ENCODE measurements at places on chromosomes 12 and 14. TPM values are rescaled to one million over a fixed set of nuclear protein-coding genes. Genes with fewer than 3 reads are reported as not detected.
A peak's percentile ranks its signal among the peaks of the same experiment; 100 is the strongest.

GRCh38 chr12:132582058-132582420, 28.3 kb downstream of the LRCOL1 start:
- ATAC-seq = peak; percentile 36

- peak; percentile 0 for ATAC-seq
Observed at GRCh38 chr14:50311337-50311971, 575 bp downstream of the L2HGDH start.

DNA sequence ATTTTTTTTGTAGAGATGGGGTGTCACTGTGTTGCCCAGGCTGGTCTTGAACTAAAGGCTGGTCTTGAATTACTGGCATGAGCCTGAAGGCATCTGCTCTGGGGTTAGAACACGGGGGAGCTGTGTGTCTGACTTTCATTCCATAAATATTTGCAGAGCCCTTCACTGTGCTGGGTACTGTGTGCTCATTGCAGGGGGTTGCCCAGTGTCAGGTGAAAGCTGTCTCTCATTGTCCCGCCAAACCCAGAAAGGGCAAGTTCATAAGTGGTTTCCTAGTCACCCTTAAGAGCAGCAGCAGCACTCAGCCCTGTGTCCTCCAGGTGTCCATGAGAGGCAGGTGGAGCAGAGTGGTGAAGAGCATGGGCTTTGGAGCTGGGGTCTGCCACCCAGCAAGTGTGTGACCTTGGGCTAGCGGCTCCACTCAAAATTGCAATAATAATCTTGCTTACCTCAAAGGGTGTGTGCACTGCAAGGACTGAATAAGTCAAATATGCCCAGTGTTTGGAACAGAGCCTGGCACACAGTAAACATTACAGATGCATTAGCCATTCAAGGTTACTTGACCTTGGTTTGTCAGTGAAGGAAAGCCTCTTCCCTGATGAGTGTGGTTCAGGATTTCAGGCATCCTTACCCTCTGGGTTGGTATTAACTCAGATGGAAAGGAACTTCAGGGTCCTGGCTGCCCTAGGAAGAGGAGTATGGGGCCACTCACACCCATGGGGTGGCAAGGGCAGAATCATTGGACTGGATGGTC, 4.4 kb upstream of the SMIM41 start:
- no peak for ATAC-seq

DNA sequence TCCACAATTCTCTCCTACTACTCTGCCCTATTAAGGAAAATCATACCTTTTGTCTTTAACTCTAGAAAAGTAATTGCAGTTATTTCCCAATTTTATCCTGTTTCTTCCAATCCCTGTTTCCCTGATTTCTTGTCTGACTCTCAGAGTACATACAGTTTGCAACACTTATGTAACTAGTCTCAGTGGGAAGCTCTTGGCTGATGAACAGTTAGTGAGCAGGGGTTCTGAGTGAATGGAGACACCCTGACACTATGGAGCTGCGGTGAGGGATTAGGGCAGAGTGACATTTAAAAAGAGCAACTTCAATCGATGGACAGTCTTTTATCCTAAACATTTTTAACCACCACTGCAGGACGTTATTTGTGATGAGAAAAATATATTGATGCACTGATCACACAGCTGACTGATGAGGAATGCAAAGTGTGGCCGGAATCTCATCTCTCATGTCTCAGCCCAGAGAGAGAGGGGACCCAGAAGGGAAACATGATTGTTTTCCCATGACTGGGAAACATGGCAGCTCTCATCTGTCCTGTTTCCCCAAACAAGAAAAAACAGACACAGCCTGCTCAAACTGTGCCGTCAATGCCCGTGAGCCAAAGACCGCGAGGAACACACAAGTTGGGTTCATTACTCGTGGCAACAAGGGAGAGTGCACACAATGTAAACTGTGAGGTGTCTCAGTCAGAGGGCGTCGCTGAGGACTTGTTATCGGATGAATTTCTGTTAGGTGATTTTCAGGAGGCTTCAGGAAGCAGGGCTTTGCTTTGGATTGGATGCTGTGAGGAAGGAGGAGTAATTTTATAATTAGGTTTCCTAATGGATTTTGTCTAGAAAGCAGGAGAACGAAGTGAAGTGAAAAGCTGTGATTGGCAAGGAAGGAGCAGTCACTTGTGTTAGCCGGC, 5.2 kb upstream of the SLC6A13 start:
- peak; percentile 20 for ATAC-seq

- ATAC-seq = peak; percentile 89
Observed at GRCh38 chr14:68476212-68477109, 316.4 kb downstream of the ZFP36L1 start.

Gene MYH7
- total RNA-seq = 0.14 TPM

Data from motor neuron (in vitro differentiated cells).